ENCODE measurements at places on chromosomes 7 and 10. TPM values are rescaled to one million over a fixed set of nuclear protein-coding genes. Genes with fewer than 3 reads are reported as not detected.

- no peak overlapping the region for H3K4me3 ChIP-seq
- peaks cover 7% of the 10 kb centered on the region for H3K27me3 ChIP-seq
- H3K27ac ChIP-seq: no peak overlapping the region
- DNase-seq: no peak
These were observed 12.6 kb upstream of the COL1A2 start for GRCh38 chr7:94382132-94382531.

DNA sequence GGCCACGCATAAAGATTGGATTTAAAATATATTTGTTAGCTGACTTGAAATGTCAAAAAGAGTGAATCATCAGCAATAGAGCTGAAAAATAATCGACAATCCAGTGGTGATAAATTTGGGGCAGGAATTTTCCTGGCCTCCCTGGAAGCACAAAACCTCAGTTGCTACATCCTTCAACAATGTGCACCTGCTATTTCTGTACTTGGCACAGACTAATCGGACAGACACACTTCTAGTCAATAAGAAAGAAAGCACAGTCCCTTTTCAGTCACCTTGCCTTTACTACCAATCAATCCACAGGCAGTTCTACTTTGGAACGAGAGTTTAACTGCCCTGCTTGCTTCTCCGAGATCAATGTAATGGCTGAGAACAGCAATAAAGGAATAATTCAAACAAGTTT lies 96.7 kb upstream of the NOBOX start:
- no peaks in the 10 kb centered on the region for H3K27me3 ChIP-seq
- H3K27ac ChIP-seq: no peak overlapping the region
- DNase-seq: no peak
- H3K36me3 ChIP-seq: no peaks in the 10 kb centered on the region
- H3K4me1 ChIP-seq: no peaks in the 10 kb centered on the region

TUBB8 gene
- not detected for total RNA-seq

OTUD1 gene
- total RNA-seq: 18.4 TPM

All from activated T-cell treated with anti-CD3 and anti-CD28 coated beads, Interleukin-2, amount 50 U/mL, for 72 hours (primary cell).